Breast epithelium (tissue), 4 donors: ENCODE measurements at places on chromosomes 4 and X. TPM values are rescaled to one million over a fixed set of nuclear protein-coding genes. Genes with fewer than 3 reads are reported as not detected.

DNA sequence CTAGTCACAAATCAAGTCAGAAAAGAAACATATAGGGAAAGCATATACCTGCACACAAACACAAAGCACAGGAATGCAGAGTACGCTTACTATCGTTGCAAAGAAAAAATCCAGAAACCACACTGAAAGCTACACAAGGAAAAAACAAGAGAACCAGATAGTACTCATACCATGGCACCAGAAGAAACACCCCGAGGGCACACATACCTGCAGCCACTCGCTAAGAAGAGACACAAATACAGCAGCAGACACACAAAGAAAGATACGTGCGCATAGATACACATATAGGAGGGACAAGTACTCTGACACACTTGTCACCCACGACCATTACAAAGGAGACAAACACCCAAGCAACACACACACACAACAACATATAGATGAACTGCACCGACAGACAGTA, 1.4 kb upstream of the SLC38A5 start:
- peak; percentile 44 for DNase-seq

GRCh38 chr4:4521136-4521535, 20.7 kb downstream of the STX18 start:
- no peak for DNase-seq

DNA sequence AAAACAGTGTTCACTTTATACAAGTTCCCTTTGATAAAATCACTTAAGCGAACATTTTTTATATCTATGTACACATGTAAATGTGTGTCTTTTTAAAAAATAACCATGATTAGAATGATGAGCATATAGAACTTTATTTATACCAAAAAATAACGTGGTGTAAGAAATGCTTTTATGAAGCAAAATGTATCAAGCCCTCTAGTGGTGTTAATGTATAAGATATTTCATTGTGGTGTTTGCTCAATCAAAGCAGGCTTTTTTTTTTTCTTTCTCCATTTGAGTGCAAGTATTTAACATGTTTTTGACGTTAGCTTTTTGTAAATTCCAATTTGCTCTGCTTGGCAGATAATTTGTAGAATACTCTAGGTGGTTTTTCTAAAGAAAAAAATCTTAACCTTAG, 2092.4 kb upstream of the TENM3 start:
- no peak for DNase-seq

GRCh38 chr4:1795299-1796195, 2.5 kb downstream of the FGFR3 start:
- no peak for DNase-seq

DNA sequence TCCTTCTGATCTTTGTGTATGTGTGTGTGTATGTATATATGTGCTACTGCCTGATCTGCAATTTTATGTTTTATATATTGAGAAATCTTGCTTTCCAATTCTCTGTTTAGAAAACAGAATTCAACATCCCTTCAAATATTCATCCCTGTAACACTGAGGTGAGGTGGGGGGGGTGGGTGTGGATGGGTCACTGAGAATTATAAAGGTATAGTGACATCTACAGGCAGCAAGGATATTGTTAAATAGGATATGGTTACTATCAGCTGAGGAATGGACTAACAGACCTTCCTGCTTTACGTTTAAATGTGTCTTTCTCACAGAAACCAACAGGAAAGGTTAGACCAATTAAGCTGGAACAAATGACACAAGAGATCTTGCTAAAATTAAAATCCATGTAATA, 19.0 kb upstream of the MAGEB2 start:
- no peak for DNase-seq

DNA sequence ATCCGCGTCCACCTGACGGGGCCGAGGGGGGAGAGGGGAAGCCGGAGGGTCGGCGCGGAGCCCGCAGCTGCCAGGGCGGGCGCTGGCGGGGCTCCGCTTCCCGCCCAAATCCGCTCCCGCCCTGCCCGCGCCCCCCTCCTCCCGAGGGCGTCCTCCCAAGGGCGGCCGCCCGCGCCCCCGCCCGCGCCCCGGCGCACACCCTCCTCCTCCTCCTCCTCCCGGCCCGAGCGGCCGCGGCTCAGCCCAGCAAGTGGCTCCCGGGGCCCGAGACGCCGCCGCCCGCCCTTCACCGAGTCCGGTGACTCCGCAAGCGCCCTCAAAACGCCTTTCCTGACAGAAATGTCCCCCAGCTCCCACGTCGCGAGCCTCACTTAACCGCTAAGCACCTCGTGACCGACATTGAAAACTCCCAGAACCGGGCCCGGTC, 487 bp downstream of the HMGB2 start:
- DNase-seq, result peak; percentile 63

- no peak for DNase-seq
Observed at GRCh38 chr4:89703829-89704590, 133.0 kb downstream of the SNCA start.

The FRG2 gene
- not detected for total RNA-seq

The SH2D1A gene
- total RNA-seq, result 0.64 TPM

GRCh38 chr4:20255823-20256222, 4.1 kb downstream of the SLIT2 start:
- no peak for DNase-seq
